Suprapubic skin (tissue), 4 donors: ENCODE measurements at places on chromosomes 11 and 22. TPM values are rescaled to one million over a fixed set of nuclear protein-coding genes. Genes with fewer than 3 reads are reported as not detected.

The ARHGAP20 gene
- 1.6 TPM for total RNA-seq

The RANGAP1 gene
- total RNA-seq = 116 TPM

The MPPED2 gene
- 1.9 TPM for total RNA-seq

The C11orf91 gene
- total RNA-seq = not detected

The CD3E gene
- 0.55 TPM for total RNA-seq

GRCh38 chr22:50015451-50016307, 3.1 kb upstream of the IL17REL start:
- DNase-seq = peak; percentile 70

DNA sequence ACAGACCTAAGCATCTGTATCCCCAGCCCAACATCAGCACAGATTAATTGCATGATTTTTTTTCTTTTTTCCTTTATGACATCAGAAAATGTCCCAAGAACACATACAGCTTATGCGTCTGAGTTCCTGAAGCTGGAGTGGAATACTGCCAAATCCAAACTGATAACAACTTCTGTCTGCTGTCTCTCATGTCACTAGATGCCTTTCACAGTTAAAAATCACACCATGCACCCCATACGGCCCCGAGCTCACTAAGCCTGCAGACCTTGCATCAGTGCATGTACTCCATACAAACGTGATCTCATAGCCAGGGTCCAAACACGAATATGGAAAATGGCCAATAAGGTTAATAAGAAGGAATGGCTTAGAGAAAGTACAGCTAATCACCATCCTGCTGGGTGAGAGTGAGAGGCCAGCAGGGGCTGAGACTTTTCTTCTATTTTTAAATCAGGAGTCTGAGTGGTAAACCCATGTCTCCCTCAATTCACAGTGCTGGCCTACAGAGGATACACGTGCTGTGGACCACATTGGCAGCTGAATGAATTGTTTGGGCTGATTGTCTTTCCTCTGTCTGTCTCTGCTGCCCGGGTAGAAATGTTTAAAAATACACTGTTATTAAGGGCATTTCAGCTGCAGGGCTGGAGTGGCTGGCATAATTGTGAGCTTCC, 350.6 kb upstream of the RAG2 start:
- DNase-seq = no peak

DNA sequence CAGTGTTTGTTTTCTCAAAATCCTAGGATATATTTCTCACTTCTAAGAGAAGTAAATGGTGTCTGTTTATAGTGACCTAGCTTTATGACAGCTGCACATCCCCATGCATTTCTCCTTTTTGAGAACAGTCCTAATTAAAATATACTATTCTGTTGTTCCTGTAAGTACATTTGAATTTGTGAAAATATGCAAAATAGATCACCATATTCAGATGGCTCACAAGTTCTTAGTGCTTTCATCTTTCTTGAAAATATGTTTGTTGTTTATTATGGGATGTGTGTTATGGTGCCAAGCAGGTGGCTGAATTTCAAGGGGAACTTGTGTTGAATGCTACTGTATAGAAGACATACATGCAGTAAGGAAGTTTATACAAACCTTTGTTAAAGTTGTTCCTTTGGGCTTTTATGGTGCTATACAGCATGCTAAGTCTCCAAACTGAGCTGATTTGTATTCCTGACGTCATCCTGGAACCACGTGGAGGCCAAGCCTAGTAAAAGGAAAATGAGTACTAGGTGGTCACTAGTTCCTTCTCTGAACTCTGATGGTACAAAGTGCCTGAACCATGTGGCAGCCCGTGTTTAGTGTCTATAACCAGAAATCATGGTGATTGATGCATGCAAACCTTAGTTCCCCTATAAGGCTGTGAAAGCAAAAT, 7.8 kb upstream of the VSTM5 start:
- no peak for DNase-seq

DNA sequence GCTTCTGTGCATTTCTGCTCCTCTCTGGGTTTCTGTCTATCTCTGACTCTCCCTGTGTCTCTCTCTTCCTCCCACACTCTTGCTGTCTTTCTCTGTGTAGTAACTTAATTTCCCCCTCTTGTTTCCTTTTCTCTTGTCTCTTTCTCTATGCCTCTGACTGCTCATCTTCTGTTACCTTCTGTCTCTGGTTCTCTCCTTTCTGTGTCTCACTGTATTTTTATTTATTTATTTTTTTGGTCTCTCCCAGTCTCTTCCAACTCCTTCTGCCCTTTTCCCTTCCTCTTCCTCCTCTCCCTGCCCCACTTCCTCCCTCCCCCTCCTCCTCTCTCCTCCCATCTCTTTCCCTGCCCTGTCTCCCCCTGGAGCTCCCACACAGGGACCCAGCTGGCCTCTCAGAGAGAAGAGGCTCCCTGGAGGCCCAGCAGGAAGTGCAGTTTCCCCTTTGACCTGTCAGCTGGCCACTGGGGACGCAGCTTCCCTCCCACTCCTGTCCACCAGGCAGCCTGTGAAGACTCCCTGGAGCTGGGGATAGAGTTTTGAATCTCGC, 38.3 kb upstream of the MYH9 start:
- DNase-seq = no peak

- no peak for DNase-seq
Measured at GRCh38 chr11:120527111-120527761, 15.7 kb downstream of the GRIK4 start.

- peak; percentile 71 for DNase-seq
Measured at GRCh38 chr11:77082838-77083565, 16.2 kb downstream of the CAPN5 start.

DNA sequence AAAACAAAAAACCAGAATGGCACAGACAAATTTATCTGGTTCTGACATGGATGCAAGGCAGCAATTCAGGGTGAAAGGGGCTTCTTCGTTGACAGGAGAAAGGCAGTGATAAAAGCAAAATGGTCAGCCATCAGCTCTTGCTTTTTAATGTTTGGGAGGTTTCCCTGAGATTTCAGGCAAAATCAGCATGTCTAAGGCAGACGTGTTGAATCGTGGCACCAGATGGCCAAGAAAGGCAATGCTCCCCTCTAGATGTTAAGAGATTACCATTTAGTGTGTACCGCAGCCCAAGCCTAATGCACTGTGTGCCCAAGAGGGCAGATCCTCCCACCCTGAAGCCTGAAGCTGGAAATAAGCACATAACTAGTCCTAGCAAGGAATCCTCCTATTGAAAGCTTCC, 88.8 kb upstream of the GALNT18 start:
- DNase-seq = no peak

- no peak for DNase-seq
Measured at GRCh38 chr11:85685125-85685819, 723 bp downstream of the CCDC89 start.

GRCh38 chr11:43282607-43283440, 29.0 kb upstream of the API5 start:
- DNase-seq = no peak

- DNase-seq = no peak
Measured at GRCh38 chr11:92300876-92301275, 76.3 kb downstream of the FAT3 start.

GRCh38 chr11:76927160-76927559, 66.4 kb downstream of the ACER3 start:
- DNase-seq = no peak

DNA sequence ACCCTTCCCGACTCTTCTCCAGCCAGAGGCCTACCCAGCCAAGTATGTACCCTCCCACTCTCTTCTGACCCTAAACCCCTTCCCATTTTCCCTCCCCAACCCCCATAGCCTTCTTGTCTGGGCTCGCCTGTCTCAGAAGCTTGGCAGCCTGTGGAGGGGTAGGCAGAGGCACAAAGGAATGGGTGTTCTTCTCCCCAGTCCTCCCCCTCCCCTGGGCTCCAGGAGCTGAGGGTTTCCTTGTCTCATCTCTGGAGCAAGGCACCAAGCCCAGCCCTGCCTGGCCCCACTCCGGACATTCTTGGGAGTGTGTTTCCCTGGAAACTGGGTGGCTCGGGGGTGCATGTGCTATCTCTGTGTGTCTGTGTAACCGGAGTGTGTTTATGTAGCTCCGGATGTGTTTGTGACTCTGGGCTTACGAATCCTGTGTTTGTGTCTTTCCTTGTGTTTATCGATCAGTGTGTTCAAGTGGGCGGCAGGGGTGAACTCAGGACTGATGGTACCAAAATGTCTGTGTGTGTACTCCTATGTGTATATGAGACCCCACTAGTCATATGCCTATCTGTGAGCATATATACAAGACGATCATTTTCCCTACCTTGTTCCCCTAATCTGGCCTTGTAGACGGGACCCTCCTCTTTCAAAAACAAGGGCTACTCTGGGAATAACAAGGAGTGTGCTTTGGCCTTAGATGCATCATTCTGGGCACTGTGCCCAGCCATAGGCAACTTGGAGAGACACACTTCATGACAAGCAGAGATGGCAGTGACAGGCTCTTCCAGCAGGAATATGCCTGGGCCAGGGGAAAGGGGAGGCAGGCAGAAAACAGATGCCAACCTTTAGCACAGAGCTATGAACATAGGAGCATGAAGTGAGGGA, 10.9 kb downstream of the PHLDB1 start:
- DNase-seq = peak; percentile 82

DNA sequence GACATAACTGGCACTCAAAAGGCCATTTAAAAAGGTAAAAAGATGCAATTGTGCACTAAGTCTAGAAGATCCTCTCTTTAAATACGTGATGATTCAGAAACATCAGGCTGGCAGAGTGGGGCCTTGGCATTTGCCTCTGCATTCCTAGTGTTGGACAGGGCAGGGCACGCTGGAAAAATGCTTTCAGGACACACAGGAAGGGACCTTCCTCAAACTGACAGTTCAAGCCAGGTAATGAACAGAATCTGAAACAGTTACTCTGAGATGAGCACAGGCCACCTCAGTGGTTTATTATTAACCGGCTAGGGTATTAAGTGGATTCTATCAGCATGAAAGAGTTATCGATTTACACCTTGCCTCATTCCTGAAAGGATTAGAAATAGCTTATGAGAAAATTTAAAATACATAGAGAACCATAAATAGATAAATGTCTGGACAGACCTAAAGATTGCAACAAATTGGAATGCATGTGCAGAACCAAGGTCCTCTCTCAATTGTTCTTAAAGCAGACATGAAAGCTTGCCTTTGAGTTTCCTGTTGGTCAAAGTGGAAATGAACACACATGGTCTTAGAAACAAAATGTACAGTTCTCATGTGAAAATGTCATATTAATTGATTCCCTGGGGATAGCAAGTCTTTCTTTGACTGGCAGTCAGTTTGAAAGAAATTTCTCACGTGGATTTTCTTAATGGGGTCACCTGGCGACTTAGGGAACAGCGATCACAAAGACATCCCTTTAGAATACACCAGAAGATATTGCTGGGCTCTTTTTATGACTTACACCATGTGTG, 21.5 kb upstream of the CSNK2A3 start:
- no peak for DNase-seq

- no peak for DNase-seq
Measured at GRCh38 chr11:57318178-57318577, 6.6 kb downstream of the TNKS1BP1 start.

DNA sequence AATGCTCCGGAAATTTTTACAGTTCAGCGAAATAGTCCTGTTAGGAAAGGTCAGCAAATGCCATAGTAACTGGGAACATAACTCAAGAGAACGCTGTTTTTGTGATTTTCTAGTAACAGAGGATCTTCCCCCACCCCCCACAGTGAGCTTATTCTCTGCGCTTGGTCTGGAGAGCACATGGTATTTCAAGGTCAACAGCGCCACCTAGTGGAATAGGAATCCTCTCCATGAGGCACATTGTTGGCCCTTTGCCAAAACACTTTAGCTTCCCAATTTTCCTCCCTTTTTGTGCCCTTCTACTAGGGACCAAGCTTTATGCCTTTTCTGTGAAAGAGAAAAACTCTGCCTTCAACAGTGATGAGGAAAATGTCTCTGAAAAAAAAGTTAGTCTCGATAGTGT, 13.2 kb upstream of the OR4C12 start:
- DNase-seq = no peak

- DNase-seq = no peak
Measured at GRCh38 chr11:116114198-116114651, 610.0 kb upstream of the CADM1 start.

DNA sequence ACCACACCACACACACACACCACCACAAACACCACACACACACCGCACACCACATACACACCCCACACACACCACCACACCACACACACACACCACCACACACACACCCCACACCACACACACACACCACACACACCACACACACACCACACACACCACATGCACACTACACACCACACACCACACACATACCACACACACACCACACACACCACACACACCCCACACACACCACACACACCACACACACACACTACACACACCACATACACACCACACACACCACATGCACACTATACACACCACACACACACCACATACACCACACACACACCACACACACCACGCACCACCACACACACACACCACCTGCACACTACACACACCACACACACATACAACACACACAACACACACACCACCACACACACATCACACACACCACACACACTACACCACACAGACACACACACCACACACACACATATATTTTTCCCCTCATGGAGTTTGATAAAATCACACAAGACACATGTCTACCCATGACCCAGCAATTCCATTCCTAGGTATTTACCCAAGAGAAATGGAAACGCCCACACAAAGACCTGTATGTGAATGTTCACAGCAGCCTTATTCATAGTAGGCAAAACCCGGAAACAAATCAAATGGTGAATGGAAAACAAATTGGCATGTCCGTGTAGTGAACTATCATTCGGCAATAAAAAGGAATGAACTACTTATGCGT, 14.3 kb downstream of the CD5 start:
- no peak for DNase-seq

GRCh38 chr11:34207487-34208180, 102.2 kb downstream of the NAT10 start:
- no peak for DNase-seq

DNA sequence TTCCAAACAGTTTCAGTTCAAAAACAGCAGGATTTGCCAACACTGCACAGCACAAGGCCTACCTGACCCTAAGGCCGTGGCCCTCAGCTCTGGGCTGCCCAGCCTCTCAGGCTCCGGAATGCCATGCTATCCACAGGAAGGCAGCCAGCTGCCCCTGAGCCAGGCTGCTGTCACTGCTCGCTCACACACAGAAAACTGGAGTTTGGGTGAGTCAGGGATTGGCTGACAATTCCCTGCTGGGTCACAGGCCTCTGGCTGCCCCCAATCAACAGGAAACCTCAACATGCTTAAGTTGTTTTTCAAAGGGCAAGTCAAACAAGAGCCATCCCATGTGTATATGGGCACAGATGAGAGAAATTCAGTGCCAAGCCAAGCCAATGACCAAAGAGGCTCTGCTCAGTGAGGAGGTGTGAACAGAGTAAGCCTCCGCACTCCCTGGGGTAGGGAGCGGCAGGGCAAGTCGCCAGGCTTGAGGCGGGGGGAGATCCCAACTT, 50.2 kb downstream of the RPL27A start:
- no peak for DNase-seq
